Activated B cell treated with CpG ODN at 0.5 μM for 24 hours (primary cell): ENCODE measurements at places on chromosomes 1 and 21. TPM values are rescaled to one million over a fixed set of nuclear protein-coding genes. Genes with fewer than 3 reads are reported as not detected.
A peak's percentile ranks its signal among the peaks of the same experiment; 100 is the strongest.

GRCh38 chr1:205492201-205492667, 12.2 kb upstream of the CDK18 start:
- DNase-seq, result no peak

HSPA13 gene
- 17.0 and 17.8 TPM in 2 replicates for total RNA-seq

- no peak for DNase-seq
Measured at GRCh38 chr1:104574620-104575019, 824.9 kb downstream of the AMY1C start.

DNA sequence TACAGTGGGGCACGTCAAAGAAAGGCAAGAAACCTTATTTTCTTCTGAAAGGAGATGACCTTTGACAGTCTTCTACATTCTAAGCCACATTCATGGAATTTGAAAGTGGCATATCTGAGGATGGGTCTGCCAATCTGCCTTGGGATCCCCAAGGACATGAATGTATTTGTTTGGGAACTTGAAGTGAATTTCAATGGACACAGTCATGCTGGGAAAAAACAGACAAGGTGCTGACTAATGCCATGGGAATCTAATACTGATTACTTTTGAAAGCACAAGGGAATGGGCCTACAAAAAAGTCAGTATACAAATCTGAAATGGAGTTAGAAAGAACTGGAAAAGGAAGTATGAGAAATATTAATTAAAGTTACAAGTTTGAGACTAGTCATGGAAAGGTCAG, 128.8 kb downstream of the KCNJ6 start:
- no peak for DNase-seq

GRCh38 chr21:41446586-41446985, 20.5 kb downstream of the MX1 start:
- DNase-seq, result no peak

DNA sequence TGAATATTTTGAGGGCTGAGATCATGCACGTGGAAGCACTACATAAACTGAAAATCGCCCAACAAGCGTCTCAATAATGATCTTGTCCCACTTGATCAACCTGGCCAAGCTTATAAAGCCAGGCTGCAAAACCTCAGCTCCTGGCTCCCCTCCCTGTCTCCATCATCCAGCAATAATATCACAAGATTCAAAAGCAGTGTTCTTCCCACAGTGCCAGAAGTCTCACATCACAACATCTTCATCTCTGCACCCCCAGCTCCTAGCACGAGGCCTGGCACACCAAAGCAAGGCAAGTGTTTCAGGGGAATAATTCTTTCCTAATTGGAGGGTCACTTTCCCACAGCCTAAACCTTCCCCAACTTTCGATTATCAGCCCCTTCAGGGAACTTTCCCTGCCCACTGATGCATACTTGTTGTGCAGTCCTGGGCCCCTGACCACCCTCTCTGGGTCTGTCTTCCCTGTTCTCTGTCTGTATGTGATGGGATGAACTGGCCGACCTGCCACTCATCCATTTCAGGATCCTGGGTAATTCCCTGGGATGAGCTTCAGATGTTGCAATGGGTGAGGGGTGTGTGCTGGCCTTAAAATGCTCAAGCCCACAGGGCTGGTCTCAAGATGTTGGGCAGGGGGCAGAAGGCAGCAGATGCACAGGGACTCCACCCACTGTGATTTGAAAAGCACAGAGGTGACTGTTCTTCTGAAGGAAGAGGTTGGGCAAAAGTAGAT, 129.0 kb downstream of the DMRTB1 start:
- no peak for DNase-seq

DNA sequence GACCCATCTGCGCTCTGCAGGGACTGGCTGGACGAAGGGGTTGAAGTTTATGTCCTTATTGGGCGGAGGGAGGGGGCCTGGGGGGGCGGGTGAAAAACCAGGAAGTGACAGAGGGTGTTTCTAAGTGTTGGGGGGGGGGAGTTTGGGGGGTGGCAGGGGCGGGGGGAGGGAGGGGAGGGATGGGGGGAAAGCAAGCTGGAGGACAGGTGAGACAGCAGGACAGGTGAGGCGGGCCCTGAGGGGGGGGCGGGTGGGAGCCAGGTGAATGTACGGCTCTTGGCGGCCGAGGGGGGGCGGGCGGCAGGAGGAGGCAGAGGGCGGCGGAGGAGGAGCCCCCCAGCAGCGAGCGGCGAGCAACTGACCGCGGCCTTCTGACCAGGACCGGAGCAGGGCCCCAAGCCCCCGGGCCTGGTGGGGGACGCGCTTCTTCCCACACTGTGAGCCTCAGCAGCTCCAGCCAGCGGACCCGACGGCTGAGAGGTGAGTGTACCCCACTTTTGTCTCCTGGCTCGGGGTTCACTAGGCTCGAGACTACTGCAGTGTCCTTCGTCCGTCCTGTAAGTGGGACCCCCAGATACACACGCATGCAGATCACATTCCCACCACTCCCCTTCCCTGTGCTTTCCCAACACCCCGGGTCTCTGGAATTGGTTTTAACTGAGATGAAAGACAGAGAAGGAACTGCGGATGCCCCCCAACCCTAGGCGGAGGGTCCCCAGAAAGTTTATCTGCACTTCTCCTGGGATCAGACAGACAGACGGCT, at the start of gene ZBTB7B:
ZBTB7B (plus strand) TSS at position 339 of the 763 bp plus-strand sequence. CDS start 11,859 bp downstream, outside the sequence.
- no peak for DNase-seq

DNA sequence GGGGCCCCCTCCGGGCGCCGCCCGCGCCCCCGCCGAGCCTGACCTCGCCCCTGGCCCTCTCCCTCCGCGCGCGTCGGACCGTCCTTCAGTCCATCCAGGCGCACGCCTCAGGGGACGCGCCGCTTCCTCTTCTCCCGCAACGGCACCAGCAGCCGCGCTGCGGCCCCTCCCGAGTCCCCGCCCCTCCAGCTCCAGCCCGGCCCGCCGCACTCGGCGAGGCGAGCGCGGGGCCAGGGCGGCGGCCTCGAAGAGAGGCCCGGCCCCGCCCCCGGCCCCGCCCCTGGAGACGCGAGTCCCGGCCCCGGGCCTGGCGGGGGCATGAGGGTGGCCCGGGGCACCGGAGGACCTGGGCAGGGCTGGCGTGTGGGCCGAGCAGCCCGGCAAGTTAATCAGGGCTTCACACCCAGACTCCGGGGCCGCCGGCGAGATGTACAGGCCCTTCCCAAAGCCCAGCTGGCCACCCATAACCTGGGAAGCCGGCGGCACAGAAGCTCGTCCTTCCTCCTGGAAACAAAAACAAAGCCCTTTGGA, at the start of gene IGSF3:
IGSF3 (minus strand) TSS at position 159 of the 531 bp plus-strand sequence. CDS start 1,407 bp downstream, outside the sequence.
- peak; percentile 36 for DNase-seq

AMY1B gene
- total RNA-seq, result not detected in 2 replicates

CCDC30 gene
- 3.5 and 4.3 TPM in 2 replicates for total RNA-seq

DNA sequence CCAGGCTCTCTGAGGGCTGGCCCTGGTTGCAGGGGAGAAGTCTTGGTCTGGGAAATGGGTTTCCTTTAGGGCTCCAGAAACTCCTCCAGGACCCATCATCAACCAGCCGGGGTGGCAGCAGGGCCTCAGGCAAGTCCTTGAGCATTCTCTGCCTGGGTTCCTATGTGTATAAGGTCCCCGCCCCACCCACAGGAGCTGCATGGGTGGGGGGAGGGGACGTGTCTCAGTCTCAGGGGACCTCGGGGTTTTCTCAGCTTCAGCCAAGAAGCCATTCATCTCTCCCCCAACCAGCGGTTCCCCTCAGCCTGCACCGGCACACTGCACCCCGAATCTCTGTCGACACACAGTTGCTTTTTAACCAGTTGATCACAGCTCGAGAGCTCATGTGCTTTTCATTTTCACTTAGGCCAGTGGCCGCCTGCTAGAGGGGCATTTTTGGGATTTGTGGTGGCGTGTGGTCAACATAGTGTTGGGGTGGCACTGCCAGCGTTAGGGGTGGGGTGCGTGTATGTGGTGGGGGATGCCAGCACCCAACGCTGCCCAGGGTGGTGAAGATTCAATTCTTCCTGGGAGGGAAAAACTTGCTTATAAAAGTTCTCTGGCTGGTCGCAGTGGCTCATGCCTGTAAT, 6.5 kb downstream of the RUNX3 start:
- peak; percentile 50 for DNase-seq

DNA sequence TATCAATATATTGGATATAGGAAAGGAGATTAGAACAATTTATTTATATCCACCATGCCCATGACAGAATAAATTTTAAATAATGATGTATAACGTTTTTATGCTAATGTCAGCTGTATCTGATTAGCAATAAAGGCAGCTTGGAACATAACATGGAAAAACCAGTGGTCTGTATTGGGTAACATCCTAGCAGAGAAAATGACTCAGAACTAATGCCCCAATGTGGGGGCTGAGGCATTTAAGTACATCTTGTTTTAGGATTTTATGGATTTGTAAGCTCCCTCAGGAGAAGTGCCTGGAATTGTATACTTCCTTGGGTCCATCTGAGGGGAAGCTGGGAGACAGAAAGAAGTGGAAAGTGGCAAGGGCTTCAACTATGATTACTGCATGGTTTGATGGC, 82.3 kb downstream of the HMCN1 start:
- no peak for DNase-seq

- DNase-seq, result peak; percentile 0
Measured at GRCh38 chr1:3052501-3052900, 16.5 kb upstream of the PRDM16 start.

DNA sequence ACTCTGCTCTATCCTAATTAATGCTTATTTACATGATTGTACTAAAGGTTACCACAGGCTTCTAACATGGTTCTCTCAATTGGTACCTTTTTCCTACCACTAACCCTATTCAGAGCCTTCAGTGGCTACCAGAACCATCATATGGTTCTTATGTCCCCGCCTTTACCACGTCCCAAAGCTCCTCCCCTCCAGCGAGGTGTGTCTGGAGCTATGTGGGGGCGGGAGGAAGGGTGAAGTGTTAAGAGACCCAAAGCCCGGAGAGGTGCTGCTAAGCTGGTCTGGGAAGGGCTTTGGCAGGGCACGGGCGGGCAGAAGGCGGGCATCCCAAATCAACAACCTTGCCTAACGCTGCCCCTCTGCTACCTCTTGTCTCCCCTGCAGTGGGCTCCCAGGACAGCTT, 10.0 kb downstream of the SPATA46 start:
- DNase-seq, result no peak

DNA sequence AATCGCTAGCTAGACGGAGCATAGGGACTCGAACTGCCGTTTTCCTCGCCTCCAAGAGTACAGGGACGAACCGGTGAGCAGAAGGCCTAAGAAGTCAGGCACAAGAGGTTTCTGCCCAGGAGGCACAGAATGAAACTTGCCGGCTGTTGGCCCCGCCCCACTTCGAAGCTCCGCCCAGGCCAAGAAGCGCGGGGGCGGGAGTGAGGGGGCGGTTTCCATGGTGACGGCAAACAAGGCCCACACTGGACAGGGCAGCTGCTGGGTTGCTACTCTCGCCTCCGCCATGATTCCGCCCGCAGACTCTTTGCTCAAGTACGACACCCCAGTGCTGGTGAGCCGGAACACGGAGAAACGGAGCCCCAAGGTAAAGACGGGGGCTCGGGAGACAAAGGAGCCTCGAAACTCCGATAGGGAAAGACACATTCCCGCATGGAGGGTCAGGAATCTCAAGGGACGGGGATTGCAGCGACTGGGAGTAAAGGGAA, at the start of gene DNALI1:
DNALI1 (plus strand) TSS at position 229 of the 485 bp plus-strand sequence; CDS start at position 284, 55 bp downstream.
- DNase-seq, result no peak

DNA sequence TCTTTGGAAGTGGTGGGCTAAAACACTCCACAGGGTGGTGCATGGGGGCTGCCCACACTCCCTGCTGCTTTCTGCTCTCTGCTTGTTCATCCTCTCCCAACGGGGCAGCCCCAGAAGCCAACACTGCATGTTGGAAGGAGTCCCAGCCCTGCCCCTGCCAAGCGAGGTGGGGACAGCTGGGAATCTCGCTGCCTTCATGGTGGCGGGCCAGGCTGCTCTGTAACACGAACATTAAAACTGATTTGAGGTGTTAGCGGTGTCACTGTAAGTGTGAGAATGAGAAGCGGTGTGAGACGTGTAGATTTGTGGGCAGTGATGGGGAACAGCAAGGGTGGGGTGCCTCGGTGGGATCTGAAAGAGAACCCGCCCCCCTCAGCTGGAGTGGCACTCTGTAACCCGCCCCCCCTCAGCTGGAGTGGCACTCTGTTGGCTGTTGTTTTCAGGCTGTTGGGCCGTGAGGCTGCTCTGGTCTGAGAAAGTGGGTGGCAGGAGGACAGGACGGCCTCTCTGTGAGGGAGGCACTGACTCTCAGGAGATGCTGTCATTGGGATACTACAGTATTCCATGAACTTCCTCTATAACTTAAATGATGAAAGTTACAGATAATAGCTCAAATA, 80.9 kb downstream of the PCBP3 start:
- no peak for DNase-seq

GBP7 gene
- total RNA-seq, result not detected in 2 replicates

GRCh38 chr1:35932158-35932636, 1.3 kb downstream of the AGO3 start:
- DNase-seq, result no peak

SLC35D1 gene
- total RNA-seq, result 10.1 and 11.1 TPM in 2 replicates

- peak; percentile 2 for DNase-seq
Measured at GRCh38 chr1:205236951-205237475, 9.3 kb downstream of the TMCC2 start.

GRCh38 chr1:215605011-215605621, 38.0 kb downstream of the KCTD3 start:
- no peak for DNase-seq

DNA sequence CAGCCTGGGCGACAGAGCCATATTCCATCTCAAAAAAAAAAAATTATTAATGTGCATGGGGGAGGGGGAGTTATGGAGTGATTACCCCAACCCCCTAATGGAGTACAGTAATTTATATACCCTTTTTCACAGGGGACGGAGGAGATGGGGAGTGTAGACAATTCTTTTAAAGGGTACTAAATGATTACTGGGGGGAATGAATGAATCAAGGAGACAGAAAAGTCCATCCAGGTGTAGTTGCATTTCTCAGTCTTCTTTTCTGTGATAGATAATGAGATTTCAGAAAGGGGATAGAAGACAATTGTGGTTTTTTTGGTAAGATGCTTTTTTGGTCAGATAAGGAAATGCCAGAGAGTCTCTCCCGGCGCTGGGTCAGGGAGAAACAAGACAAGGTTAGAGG, 13.0 kb downstream of the OSBPL9 start:
- DNase-seq, result no peak

DNA sequence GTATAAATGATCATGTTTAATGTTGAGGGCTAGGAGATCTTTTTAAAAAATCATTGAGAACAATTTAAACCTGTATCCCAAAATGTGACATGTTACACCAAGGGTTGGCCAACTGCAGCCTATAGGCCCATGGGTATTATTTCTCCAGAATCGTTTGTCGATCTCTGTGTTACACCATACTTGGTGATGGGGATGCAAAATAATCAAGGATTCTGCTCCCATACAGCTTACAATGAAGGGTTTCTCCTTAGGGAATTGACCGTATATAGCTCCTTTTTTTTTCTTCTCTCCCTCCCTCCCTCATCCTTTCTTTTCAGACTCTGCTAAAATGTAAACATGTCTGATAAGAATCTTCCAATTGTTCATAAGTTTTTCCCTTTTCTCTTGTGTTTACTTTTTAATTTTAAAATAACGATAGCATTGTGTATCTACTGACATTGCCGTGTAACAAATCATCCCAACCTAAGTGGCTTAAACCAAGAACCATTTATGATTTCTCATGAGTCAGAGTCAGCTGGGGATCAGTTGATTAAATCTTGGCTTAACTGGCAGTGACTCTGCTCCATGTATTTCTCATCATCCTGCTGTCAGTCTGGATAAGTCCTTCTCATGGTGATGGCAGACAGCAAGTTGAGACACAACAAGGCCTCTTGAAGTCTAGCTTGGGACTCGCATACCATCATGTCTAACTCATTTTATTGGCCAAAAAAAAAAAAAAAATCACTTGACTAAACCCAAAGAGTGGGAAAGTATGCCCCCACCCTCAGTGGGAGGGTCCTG, 48.0 kb downstream of the MARK1 start:
- DNase-seq, result no peak

TOR1AIP1 gene
- total RNA-seq, result 42.3 and 46.6 TPM in 2 replicates
